HS-27A (cell line): ENCODE measurements at places on chromosomes 4 and X.

GRCh38 chr4:153274967-153275366 lies 69.5 kb upstream of the MND1 start:
- DNase-seq, result no peak

- no peak for DNase-seq
Observed at GRCh38 chr4:188839704-188840103, 700.5 kb downstream of the TRIML1 start.

- DNase-seq, result no peak
Observed at GRCh38 chr4:16785793-16786527, 112.5 kb downstream of the LDB2 start.

- DNase-seq, result no peak
Observed at GRCh38 chr4:40412866-40413795, 78.0 kb downstream of the CHRNA9 start.

- no peak for DNase-seq
Observed at GRCh38 chr4:164755432-164755831, 1.5 kb downstream of the SMIM31 start.

- DNase-seq, result no peak
Observed at GRCh38 chr4:158219623-158220022, 9.3 kb downstream of the TMEM144 start.

GRCh38 chr4:176376032-176376614 lies 56.4 kb downstream of the SPCS3 start:
- DNase-seq, result no peak

DNA sequence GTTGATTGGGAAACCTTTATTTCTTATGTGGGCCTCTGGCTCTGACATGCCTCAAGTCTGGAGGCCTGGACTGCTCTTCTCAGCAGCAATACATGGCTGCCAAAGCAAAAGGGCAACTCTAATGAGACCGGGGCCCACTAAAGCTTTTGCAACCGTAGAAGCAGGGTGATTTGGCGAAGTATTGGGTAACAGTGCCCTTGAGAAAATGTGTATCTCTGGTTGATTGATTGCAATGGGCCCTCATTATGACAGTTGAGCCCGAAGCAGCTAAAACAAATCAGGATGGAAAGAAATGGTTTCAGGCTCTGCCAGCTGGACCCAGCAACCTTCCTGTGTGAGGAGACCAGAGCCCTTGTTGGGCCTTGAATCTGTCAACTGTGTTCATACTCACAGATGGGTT lies 73.4 kb downstream of the CLCN4 start:
- no peak for DNase-seq

GRCh38 chrX:37349221-37350033 lies at the start of gene PRRG1:
Gene PRRG1, plus strand, starts transcription at chrX:37349364. Its CDS starts 56,886 bp downstream, at chrX:37406250.
- DNase-seq, result peak; percentile 24

- DNase-seq, result no peak
Observed at GRCh38 chr4:66376396-66376795, 706.1 kb upstream of the EPHA5 start.

- DNase-seq, result no peak
Observed at GRCh38 chr4:6881908-6882307, 27.7 kb upstream of the TBC1D14 start.

GRCh38 chr4:184891816-184892397 lies 66.1 kb upstream of the ACSL1 start:
- DNase-seq, result no peak
